Effector memory CD8-positive, alpha-beta T cell (primary cell): ENCODE measurements at places on chromosomes 6 and 20.

DNA sequence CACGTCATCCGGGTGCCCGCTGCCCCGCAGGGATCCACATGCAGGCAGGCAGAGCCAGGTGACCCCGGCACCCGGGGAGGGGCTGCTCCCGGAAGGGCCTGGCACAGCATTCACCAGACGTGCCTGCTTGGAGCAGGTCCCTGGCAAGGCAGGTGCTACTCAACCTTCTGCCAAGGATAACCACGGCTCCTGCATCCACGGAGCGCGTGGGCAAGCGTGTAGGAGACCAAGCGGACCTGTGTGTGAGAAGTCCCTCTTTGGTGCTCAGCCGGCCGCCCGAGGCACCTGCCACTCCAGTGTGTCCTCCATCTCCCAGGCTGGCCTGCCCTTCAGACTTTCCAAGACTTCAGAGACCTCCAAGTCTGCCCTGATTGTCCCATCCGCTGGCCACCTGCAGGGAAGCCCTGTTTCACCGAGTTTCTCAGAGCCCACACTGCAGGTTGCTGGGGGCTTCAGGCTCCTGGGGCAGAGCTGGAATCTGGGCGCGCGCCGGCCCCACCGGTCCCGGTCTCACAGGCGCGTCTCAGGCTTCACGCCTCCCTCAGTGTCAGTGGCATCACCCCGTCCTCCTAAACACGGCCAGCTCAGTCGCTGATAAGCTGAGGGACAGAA, 124.3 kb downstream of the DLL1 start:
- no peaks in the 10 kb centered on the region for H3K36me3 ChIP-seq
- no peak overlapping the region for H3K4me3 ChIP-seq
- no peak overlapping the region for H3K27ac ChIP-seq
- peaks cover 45% of the 10 kb centered on the region for H3K27me3 ChIP-seq
- H3K4me1 ChIP-seq, result peaks cover 13% of the 10 kb centered on the region
- DNase-seq, result no peak

GRCh38 chr20:34439168-34439567, 76.1 kb downstream of the ITCH start:
- H3K27ac ChIP-seq, result no peak overlapping the region
- peaks cover 9% of the 10 kb centered on the region for H3K4me1 ChIP-seq
- H3K36me3 ChIP-seq, result peaks cover 79% of the 10 kb centered on the region
- no peak for DNase-seq

DNA sequence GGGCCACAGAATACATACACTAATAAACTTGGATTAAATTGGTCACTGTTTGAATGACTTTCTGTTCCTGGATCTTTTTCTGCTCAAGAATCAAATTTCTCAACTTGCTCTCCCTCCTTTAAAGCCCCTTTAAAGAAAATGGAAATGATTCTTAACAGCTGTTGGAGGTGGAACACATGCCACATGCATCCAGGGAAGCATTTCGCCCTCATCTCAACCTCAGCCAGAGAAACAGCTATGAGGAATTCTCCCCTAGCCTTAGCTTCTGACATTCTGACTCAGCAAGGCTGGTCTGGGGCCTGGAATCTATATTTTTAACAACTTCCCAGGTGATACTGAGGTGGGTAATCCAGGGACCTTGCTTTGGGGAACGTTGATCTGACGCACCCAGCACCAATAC, 263.4 kb upstream of the ECI2 start:
- no peaks in the 10 kb centered on the region for H3K36me3 ChIP-seq
- no peak overlapping the region for H3K27ac ChIP-seq
- H3K4me3 ChIP-seq, result no peak overlapping the region
- no peak for DNase-seq
- no peaks in the 10 kb centered on the region for H3K4me1 ChIP-seq

DNA sequence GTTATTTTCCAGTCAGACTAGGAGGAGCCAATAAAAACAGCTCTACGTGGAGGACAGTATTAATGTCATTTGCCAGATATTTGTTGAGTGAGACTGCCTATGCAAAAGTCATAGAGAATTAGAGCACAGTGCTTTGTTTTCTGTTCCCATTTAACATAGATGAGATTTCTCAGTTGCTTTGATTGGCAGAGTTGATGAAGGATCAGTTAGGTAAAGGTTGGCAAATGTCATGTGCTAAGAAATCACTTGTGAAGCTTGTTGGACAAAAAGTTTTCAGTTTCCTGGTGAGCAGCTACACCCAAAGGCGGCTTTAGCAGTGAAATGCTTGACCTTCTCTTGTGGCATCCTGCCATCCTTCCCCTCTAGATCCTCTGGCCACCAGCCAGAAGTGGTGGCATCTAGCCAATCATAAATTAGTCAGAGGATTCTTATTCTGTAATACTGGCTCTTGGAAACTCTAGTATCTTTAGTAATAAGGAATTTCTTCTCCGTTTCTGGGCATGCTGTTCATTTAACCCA, 37.0 kb downstream of the BCKDHB start:
- DNase-seq, result no peak
- no peak overlapping the region for H3K27ac ChIP-seq
- H3K36me3 ChIP-seq, result no peaks in the 10 kb centered on the region

- H3K4me3 ChIP-seq, result no peak overlapping the region
- no peaks in the 10 kb centered on the region for H3K4me1 ChIP-seq
- H3K36me3 ChIP-seq, result no peaks in the 10 kb centered on the region
- no peak overlapping the region for H3K27ac ChIP-seq
- H3K27me3 ChIP-seq, result peaks cover 39% of the 10 kb centered on the region
- no peak for DNase-seq
Measured at GRCh38 chr20:54305421-54305820, 97.5 kb downstream of the PFDN4 start.

- DNase-seq, result no peak
- no peaks in the 10 kb centered on the region for H3K27me3 ChIP-seq
- H3K4me3 ChIP-seq, result peak overlapping the region; percentile 7
- peaks cover 3% of the 10 kb centered on the region for H3K4me1 ChIP-seq
- no peaks in the 10 kb centered on the region for H3K36me3 ChIP-seq
Measured at GRCh38 chr6:142706210-142706609, 238.8 kb downstream of the HIVEP2 start.

GRCh38 chr20:32485770-32486478, 99.2 kb downstream of the NOL4L start:
- DNase-seq, result no peak
- H3K4me3 ChIP-seq, result peak overlapping the region; percentile 88
- H3K27me3 ChIP-seq, result no peaks in the 10 kb centered on the region
- H3K36me3 ChIP-seq, result peaks cover 28% of the 10 kb centered on the region
- H3K4me1 ChIP-seq, result peaks cover 29% of the 10 kb centered on the region
- H3K27ac ChIP-seq, result peak overlapping the region; percentile 85

DNA sequence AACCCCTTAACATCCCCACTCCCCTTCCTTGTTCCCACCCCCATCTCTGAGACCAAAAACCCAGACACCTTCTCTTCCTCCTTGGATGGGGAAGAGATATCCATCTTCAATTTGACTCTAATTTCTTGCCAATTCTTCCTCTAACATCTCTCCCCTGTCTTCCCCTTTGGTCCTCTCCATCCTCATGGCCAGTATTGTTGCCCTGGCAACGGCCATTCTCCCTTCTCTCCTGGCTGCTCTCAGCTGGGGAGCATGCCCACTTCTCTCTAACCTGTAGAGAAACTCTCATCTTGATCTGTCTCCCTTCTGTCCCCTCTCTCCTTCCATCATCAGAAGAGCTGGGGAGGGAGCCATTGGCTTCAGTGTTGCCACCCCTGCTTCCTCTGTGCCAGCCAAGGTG, 86.7 kb downstream of the SRC start:
- H3K27me3 ChIP-seq, result no peaks in the 10 kb centered on the region
- no peak overlapping the region for H3K27ac ChIP-seq
- DNase-seq, result no peak
- H3K4me1 ChIP-seq, result no peaks in the 10 kb centered on the region
- H3K4me3 ChIP-seq, result no peak overlapping the region
- no peaks in the 10 kb centered on the region for H3K36me3 ChIP-seq

DNA sequence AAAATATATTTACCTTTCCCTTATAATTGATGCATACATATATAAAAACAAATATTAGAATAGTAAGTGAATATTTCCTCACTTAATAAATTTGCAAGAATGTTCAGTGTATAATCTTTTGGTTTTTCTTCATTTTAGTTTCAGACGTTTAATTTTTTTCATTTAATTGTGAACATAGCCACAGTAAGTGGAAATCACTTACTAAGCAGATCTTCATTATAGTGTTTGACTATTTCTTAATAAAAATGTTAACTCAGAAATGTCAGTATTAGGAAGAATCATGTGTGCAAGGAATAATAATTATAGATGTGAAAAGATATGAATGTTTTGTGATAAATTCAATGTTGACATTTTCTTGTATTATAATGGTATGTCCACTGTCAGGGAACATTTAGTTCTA, 27.4 kb downstream of the STXBP5 start:
- H3K27ac ChIP-seq, result no peak overlapping the region
- no peaks in the 10 kb centered on the region for H3K36me3 ChIP-seq
- no peak overlapping the region for H3K4me3 ChIP-seq
- no peaks in the 10 kb centered on the region for H3K27me3 ChIP-seq

GRCh38 chr20:33229843-33230242, 6.0 kb upstream of the BPIFA1 start:
- H3K27ac ChIP-seq, result no peak overlapping the region
- no peak for DNase-seq
- H3K4me1 ChIP-seq, result no peaks in the 10 kb centered on the region
- peaks cover 2% of the 10 kb centered on the region for H3K36me3 ChIP-seq

DNA sequence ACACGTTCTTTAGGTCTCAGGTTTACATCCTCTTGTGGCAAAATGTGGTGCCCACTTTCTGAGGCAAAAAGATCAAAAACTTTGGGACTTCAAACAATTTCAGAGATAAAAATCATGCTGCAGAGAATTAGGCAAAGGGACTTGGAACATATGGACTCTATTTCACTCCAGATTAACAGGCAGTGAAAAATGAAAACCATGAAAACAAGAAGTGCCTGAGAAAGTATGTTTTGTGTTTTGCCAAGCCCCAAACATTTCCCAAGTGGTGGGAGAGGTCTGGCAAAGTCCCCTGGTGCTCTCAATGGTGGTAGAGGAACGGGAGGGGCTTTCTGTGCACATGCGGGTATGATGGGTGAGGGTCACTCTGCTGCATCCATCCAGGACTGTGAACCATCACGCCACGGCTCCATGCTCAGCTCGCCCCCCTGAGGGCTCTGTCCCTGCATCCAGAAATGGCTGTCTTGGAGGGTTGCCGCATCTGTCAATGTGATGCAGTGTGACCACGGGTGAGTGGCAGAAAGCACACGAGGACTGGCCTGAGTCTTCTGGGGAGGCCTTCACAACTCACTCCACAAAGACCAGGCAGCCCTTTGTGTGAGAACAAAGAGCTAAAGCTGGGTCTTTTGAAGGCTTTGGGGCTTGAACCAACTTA, 43.2 kb upstream of the TBC1D7 start:
- H3K27me3 ChIP-seq, result no peaks in the 10 kb centered on the region
- H3K36me3 ChIP-seq, result no peaks in the 10 kb centered on the region
- no peak for DNase-seq

- H3K4me3 ChIP-seq, result no peak overlapping the region
- H3K36me3 ChIP-seq, result peaks cover 29% of the 10 kb centered on the region
- H3K4me1 ChIP-seq, result no peaks in the 10 kb centered on the region
- no peaks in the 10 kb centered on the region for H3K27me3 ChIP-seq
- H3K27ac ChIP-seq, result peak overlapping the region; percentile 15
Measured at GRCh38 chr20:17635332-17636244, 46.5 kb downstream of the RRBP1 start.

DNA sequence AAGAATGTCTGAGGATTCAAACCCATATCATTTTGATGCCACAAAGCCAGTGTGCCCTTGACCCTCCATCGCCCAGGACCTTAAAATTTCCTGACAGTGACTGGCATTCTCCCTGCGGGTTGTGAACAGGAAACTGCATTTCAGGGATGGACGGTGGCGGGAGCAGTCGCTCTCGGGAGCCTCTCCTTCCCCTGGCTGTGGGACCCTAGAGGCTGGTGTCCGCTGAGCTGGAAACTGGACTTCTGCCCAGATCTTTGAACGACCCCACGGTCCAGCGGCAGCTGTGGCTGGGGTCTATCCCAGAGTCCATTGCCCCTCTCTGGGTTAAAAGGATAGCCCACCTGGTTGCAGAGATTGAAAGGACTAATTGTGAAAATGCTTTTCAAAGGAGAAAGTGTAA, 1.4 kb upstream of the SEC63 start:
- DNase-seq, result no peak
- peaks cover 14% of the 10 kb centered on the region for H3K36me3 ChIP-seq

- no peak overlapping the region for H3K27ac ChIP-seq
- H3K4me1 ChIP-seq, result no peaks in the 10 kb centered on the region
- peaks cover 3% of the 10 kb centered on the region for H3K36me3 ChIP-seq
Measured at GRCh38 chr6:147867433-147868226, 359.1 kb downstream of the SAMD5 start.

DNA sequence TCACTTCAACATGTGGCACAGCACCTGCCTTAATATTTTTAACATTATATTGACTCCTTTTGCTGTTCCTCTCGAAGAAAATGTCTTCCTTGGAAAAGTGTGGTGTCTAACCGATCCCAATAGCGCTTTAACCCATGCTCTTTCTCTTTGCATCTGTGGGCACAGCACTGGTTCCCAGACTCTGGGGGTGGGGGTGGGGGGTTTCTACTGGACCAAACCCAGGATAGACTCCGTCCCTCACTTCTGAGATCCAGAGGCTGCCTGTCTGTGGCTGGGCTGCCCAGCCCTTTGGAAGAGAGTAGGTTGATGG, 3.9 kb upstream of the ZNF292 start:
- H3K4me1 ChIP-seq, result peaks cover 20% of the 10 kb centered on the region
- no peak for DNase-seq
- H3K36me3 ChIP-seq, result peaks cover 22% of the 10 kb centered on the region
- H3K27me3 ChIP-seq, result no peaks in the 10 kb centered on the region
- H3K27ac ChIP-seq, result peak overlapping the region; percentile 89
- peak overlapping the region; percentile 70 for H3K4me3 ChIP-seq

- no peaks in the 10 kb centered on the region for H3K27me3 ChIP-seq
- peak overlapping the region; percentile 39 for H3K27ac ChIP-seq
- H3K36me3 ChIP-seq, result peaks cover 43% of the 10 kb centered on the region
- H3K4me1 ChIP-seq, result peaks cover 6% of the 10 kb centered on the region
- no peak overlapping the region for H3K4me3 ChIP-seq
Measured at GRCh38 chr6:108222504-108222903, 38.3 kb downstream of the SNX3 start.

DNA sequence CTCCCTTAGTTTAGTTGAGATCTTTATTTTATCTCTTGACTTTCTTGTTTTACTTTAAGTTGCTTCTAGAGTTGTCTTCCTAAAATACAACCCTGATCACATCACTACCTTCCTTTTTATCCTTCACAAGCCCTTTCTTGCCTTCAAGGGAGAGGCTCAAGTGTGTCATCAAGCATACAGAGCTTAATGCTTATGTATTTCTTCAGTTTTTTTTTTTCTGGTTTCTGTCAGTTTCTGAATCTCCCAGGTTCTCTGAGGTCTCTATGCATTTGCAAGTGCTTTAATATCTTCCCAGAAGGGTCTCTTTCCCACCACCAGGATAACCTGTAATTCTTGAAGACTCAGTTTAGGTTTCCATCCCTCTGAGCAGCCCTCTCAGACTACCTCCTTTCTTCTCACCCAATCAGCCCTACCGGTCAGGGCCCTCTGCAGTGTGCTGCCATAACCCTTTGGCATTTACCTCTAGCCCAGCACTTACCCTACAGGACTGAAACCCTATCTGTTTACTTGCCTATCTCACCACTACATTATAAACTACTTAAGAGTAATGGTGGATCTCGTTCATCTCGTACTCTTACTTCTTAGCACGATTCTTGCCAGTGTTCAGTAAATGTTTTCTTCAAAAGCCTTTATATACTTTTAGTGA, 36.9 kb downstream of the EYA4 start:
- DNase-seq, result no peak
- no peaks in the 10 kb centered on the region for H3K4me1 ChIP-seq
- no peak overlapping the region for H3K27ac ChIP-seq
- H3K27me3 ChIP-seq, result no peaks in the 10 kb centered on the region
